Dorsolateral prefrontal cortex (tissue), 122 donors: ENCODE measurements at places on chromosomes 1 and 21. TPM values are rescaled to one million over a fixed set of nuclear protein-coding genes. Genes with fewer than 3 reads are reported as not detected.

GRCh38 chr1:116769104-116769452 lies 14.8 kb downstream of the CD2 start:
- DNase-seq = no peak

- no peak for DNase-seq
These were observed 26.7 kb downstream of the CFH start for GRCh38 chr1:196678510-196678884.

- DNase-seq = no peak
These were observed 123.6 kb downstream of the GABPA start for GRCh38 chr21:25858325-25858724.

- DNase-seq = no peak
These were observed 418.9 kb upstream of the PRMT6 start for GRCh38 chr1:106637566-106637965.

- no peak for DNase-seq
These were observed 114.7 kb downstream of the GRIK3 start for GRCh38 chr1:36919491-36920145.

The DYRK1A gene
- total RNA-seq = 96.9 TPM

The UBQLN4 gene
- 75.4 TPM for total RNA-seq

The MEGF6 gene
- 7.3 TPM for total RNA-seq

The CLSTN1 gene
- total RNA-seq = 654 TPM

The NPHS2 gene
- not detected for total RNA-seq

The HES2 gene
- not detected for total RNA-seq
